Myocyte (in vitro differentiated cells): ENCODE measurements at places on chromosomes 5 and 9.

- peak; percentile 79 for DNase-seq
Measured at GRCh38 chr5:128498844-128499455, 39.1 kb downstream of the FBN2 start.

DNA sequence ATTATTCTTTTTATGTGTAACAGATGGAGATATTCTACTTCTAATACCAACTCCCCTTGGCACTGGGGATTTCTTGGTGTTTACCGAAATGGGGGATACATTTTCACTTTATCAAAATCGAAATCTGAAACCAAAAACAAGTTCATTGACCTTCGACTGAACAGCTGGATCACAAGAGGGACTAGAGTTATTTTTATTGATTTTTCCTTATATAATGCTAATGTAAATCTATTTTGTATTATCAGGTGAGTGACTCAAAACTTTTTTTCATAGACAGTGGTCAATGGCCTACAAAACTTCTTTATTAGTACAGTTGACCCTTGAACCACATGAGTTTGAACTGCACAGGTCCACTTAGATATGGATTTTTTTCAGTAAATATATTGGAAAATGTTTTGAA lies 10.2 kb downstream of the PKD2L2 start:
- DNase-seq, result no peak

DNA sequence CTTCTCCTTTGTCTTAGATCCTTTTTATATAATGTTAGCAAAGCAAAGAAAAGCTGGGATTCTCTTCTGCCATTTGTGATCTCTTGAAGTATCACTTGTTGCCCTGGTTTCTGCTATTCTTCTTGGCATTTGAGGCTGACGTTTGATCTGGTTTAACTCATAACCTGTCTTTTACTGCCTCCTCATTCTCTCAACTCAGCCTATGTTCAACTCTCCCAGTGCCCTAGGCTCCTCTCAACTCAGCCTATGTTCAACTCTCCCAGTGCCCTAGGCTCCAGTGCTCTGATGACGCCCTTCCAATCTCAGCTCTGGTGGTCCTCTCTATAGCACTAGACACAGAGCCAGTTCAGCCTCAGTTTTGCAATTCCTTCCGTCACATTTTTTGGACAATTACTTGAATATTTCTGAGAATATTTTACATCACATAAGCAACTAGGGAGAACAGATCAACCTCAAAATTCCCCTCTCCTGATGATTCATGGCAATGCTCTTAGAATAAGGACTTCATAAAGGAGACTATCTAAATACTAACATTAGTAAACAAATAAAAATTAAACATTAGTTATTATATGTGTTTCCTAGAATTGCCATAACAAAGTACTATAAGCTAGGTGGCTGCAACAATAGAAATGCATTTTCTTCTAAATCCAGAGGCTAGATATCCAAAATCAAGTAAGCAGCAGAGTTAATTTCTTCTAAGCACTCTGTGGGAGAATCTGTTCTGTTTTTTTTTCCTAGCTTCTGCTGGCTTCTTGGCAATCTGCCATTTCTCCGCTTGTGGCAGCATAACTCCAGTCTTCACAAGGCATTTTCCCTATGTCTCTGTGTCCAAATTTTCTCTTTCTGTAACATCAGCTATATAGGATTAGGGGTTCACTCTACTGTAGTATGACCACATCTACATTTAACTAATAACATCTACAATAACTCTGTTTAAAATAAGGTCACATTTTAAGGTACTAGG lies 662.1 kb upstream of the FTMT start:
- peak; percentile 41 for DNase-seq

GRCh38 chr5:180380441-180380840 lies 27.3 kb upstream of the GFPT2 start:
- no peak for DNase-seq

DNA sequence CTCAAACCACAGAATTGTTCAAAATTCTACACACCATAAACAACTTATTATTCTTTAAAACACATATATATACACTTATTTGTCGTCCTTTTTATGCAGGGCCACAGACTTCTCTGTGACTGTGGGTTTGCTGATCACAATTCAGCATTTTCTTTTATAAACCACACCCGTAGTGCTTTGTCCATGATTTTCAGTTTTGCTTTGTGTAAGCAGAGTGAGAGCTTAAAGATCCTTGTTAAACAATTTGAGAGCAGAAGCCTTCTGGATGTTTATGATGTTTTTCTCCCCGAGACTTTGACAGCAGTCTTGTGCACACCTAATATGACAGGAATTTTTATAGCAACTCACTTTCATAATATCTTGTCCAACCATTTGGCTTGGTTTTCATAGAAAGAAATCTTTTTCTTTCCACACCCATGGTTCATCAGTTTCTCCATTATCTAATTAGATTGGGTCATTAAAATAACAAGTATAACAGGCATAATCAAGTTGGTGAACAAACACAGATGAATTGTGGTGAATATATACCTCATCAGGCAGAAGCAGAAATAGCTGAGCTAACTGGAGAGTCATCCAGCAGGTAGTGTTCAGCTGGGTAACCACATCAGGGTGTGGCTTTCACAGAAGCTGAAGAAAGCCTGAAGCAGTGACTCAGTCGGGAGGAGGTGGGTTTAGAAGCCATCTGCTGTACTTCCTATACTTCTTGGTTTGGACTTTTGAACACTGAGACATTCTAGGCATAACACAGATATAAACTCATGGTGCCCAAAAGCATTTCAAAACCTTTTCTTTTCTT lies 232.8 kb downstream of the DOCK8 start:
- DNase-seq, result peak; percentile 51

DNA sequence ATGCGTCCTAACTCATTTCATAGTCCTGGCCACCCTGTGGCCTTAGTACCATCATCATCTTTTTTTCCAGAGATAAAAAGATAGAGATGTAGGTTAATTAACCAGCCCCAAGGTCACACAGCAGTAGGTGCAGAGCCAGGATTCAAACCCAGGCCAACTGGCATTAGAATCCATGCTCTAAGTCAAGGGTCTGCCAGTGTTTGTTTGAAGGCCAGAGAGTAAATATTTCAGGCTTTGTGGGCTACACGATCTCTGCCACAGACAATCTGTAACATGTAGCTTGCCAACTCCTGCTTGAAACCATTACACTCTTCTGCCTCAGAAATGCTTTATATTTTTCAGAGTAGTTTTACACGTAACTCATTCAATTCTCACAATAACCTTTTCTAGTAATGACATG lies 119.6 kb downstream of the EFNA5 start:
- DNase-seq, result no peak

GRCh38 chr9:115777610-115778009 lies 376.0 kb upstream of the PAPPA start:
- no peak for DNase-seq

GRCh38 chr5:138186002-138186447 lies 7.1 kb downstream of the KIF20A start:
- no peak for DNase-seq

GRCh38 chr5:61534481-61535267 lies 202.6 kb downstream of the ZSWIM6 start:
- no peak for DNase-seq

GRCh38 chr9:72794946-72795345 lies 157.9 kb downstream of the ALDH1A1 start:
- DNase-seq, result no peak

GRCh38 chr5:149667829-149668330 lies 62.2 kb upstream of the PPARGC1B start:
- DNase-seq, result no peak

DNA sequence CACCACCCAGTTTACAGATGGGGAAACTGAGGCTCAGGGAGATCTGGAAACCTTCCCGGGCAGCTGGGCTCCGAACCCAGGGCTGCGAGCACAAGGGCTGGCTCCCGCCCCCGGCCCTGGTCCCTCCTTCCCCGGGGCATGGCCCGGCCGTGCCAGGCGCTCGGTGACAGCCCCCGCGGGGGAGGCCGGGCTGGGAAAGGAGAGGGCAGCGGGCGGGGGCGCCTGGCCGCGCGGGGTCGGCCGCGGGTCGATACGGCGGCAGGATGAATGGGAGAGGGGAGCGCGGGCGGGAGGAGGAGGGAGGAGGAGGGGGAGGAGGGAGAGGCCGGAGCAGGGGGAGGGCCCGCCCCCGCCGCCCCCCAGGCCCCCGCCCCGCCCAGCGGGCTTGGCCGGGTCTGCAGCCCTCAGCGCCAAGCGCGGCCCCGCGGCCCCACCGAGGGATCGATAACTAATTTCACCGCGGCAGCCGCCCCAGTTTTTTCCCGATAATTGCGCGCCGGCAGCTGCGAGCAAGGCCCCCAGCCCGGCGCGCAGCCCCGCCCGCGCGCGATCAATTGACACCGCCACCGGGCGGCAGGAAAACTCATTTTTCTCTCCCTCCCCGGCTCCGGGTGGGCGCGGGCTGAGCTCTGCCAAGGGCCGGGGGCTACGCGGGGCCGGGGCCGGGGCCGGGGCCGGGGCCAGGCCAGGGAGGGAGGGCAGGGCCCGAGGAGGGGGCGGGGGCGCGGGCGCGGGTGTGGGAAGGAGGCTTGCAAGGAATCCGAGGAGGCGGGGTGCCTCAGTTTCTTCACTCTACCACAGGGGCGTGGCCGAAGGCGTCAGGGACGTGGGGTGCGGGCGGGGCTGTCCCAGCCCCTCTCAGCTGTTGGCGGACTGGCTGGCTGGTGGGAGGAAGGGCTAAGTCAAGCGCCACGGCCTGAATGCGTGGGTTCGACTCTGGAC lies 52.1 kb downstream of the C9orf50 start:
- DNase-seq, result no peak

GRCh38 chr5:14707811-14708390 lies 43.4 kb downstream of the OTULIN start:
- no peak for DNase-seq

GRCh38 chr5:83368319-83368718 lies 103.2 kb upstream of the VCAN start:
- DNase-seq, result peak; percentile 90

DNA sequence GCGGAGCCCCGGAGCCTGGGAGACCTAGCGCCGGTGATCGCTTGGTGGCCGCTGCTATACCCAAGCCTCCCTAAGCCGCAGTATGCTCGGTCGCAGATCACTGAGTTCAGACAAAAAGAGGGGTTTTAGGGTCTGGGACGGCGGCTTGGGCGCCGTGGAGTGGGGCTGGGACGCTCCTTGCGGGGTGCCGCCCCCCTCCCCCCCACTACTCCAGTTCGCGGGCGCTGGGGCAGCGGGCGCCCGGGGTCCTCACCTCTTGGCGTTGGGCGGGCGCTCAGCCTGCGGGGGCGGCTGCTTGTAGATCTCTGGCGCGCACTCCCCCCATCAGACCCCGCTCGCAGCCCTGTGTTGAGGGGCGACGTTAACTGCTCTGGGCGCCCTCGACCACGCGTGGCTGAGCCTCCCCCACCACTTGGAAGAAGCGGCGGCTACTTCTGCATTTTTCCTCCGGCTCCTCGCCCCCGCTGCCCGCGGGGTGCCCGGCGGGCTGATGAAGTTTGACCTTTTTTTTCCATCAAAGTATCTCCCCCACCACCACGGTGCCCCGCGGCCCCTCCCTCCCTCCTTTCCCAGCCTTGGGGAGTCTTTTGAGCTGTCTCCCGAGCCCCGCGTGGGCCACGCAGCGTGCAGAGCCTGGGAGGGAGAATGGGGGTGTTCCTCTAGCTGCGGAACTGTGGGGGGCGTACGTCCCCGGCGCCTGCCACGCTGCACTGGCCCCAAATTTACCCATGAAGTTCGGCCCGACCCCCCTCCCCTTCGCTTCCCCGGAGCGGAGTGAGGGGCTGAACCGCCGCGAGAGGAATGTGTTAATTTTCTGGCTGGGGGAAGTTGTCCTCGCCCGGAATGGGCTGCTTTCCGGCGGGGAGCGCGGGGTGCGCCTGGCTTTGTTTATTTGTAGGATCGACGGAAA lies 1.2 kb downstream of the CXXC5 start:
- peak; percentile 50 for DNase-seq
